Stimulated activated CD4-positive, alpha-beta T cell treated with anti-CD3 and anti-CD28 coated beads, Interleukin-12 subunit alpha, Interleukin-12 subunit beta, amount 100 ng/mL, for 24 hours (primary cell): ENCODE measurements at places on chromosomes 7 and 10.

- DNase-seq: no peak
Measured at GRCh38 chr10:62233356-62234076, 35.1 kb downstream of the RTKN2 start.

DNA sequence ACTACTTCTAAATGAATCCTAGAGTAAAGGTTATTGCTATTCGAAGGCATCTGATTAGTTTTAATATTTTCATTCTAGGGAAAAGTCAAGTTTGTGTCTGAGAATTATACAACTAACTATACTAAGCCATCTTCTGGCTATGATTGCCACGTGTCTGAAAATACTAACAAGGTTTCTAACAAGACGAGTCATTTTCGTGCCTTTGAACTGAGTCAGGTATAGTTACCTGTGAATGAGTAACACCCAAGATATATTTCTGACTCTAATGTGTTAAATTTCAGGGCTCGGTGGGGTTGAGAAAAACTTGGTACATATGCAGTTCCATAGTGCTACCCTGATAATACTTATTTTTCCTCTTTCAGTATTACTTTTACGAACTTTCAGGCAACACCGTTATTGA, 35.5 kb downstream of the TASOR2 start:
- no peak for DNase-seq

DNA sequence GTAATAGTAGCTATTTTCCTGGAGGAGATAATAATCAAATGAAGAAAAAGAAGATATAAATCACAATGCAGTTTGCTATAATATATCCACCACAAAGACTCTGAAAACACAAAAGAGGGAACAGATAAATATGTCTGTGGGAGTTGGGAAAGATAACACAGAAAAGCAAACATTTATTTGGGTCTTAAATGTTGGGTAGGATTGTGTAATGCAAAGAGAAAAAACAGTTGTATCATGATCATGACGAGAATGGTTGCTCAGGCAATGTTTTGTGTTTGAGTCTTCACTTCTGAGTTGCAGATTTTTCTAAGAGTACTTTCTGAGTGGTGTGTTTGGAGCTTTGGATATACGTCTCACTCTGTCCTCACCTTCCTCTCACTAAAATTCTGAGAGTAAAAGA, 437.5 kb downstream of the TFEC start:
- no peak for DNase-seq

DNA sequence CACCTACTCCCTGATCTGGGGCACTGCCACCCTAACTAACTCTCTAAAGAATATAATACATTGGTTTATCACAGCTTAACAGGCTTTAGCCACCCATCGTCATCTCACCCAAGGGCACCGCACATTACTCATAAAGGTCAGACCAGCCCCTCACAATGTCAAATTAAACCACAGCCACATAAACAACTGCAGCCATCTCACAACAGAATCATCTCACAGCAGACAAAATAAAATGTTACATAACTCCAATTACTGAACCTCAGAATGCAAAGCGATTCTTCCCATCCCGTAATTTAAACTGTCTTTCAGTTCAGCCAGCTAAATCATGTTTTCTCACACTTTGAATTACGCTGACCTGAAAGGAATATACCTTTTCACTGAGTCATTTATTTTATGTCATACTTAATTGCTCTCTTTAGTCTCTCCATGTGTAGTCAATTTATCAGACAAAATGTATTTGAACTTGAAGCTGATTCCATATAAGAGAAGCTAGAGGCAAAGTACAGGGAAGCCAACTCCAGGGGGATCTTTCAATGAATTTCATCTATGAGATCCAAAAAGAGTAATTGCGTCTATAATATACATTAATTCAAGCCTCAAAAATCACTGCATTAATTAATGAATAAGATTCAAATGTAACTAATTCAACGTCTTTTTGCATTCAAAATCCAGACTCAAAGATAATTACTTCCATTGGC, 96.9 kb upstream of the NEBL start:
- no peak for DNase-seq

DNA sequence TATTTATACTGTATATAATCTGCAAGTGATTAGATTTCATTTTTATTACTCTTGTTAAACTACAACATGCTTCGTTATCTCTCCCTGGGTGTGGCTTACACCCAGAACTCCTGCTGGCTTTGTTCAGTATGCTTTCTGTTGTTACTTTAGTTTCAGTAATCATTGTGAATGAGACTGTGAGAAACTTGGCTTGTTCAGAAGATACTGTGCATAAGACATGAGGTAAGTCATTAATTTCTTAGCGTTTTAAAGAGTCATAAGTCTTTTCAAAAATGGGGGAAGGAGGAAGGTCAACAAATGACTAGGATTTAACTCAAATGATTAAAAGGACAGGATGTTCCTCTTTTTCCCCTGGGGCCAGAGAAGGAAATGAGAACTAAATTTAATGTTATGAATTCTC, 11.6 kb upstream of the ADD3 start:
- DNase-seq: no peak

DNA sequence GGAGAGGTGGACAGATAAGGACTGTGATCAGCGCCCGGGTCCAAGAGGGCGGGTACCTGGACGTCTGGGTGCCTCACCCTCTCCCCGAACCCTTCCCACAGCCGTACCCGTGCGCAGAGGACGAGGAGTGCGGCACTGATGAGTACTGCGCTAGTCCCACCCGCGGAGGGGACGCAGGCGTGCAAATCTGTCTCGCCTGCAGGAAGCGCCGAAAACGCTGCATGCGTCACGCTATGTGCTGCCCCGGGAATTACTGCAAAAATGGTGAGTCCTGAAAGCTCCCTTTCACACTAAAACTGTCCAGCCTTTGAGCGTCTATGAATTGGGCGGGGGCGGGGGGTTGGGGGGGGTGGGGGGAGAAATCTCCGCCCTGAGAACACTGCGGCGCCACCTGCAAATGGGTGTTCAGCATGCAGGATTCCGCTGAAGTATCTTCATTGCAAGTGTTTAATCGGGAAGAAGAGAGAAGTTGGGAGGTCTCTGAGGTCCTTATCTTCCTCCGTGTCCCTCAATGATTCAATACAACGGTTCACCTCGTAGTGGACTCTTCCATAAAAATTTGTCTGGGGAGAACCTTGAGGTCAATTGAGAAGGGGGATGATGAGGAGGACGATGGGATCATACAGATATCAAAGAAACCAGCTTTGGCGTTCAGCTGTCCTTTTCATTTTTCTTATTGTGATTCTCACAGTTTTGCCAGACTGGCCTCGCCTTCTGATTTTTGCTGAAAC, 906 bp downstream of the DKK1 start:
- no peak for DNase-seq

- DNase-seq: no peak
Measured at GRCh38 chr7:27122077-27122910, 8.3 kb downstream of the HOXA4 start.

DNA sequence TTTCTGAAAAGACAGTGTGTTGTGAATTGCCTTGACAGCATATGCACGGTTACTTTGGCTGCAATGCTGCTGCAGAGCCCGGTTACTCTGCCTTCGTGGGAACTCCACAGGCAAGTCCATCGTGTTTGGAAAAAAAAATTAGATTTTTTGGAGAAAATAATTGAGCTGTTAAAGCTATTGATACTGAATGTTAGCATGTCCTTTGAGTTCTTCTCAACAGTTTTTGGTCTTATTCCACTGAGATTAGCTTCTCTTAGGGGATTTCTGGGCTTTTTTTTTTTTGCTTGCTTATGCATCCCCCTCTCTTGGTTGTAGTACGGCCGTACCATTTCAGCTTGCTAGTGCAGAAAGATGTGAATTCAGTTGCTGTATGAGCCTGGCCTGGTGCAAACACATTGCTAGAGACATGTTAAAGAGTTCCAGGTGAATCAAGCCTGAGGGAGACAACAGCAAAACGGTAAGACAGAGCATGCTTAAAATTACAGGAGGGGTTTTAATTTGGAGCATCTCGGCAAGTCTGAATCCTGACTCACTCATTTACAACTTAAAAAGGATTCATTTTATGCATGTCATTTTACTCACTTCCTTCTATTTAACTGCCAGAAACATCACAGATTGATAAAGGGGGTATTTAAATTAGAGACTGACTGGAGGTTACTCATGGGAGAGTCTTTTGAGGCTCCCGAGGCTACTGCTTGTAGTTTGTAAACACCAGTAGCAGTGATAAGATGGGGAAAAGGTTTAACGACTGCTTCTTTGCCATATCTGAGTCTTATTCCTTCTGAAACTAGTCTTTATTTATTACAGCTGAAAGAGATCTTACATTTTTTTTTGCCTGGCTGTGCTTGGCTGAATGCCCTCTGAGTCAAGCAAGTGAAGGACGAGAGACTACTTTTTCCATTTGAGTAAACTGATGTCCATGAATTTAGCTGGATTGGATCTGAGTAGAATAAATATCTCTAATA, 113.7 kb downstream of the CDK14 start:
- no peak for DNase-seq

GRCh38 chr10:117885206-117885829, 161.4 kb downstream of the RAB11FIP2 start:
- DNase-seq: no peak

DNA sequence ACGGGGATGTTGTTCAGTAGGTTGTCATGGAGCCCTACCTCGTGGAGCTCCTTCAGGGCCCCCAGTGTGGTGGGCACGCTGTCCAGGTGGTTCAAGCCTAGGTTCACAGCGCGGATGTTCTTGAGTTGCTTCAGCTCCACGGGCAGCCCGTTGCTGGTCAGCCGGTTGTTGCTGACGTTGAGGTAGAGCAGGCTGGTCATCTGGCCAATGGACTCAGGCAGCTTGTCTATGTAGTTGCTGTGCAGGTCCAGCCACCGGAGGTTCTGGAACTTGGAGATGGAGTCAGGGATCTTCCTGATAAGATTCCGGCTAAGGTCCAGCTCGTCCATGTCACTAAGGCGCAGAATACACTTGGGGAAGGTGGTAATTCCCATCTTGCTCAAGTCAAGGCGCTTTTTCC, 26.0 kb downstream of the LRRC18 start:
- no peak for DNase-seq
